Type B pancreatic cell (in vitro differentiated cells): ENCODE measurements at places on chromosomes 13 and 19. TPM values are rescaled to one million over a fixed set of nuclear protein-coding genes. Genes with fewer than 3 reads are reported as not detected.

GRCh38 chr19:56112313-56112709 is 8.8 kb downstream of the ZNF787 start:
- peaks cover 53% of the 10 kb centered on the region for H3K4me1 ChIP-seq
- no peaks in the 10 kb centered on the region for H3K27me3 ChIP-seq

DNA sequence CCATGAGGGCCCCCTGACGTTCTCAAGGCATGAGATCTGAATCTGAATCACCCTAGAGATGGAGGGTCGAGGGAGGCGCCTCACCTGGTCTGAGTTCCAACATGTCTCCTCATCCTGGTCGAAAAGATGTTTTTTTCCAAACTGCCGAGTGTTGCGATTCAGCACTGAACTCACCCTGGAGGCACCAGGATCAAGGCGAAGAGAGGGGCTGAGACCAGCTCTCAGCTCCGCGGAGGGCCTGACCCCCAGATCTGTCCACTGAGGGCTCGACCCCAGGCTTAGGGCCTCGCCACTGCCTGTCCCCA is 555 bp downstream of the NR2C2AP start:
- peak overlapping the region; percentile 93 for H3K4me3 ChIP-seq
- peak overlapping the region; percentile 92 for H3K27ac ChIP-seq
- peaks cover 8% of the 10 kb centered on the region for H3K4me1 ChIP-seq
- H3K27me3 ChIP-seq, result peaks cover 23% of the 10 kb centered on the region

The NCCRP1 gene
- 19.0 and 22.6 TPM in 2 replicates for total RNA-seq

DNA sequence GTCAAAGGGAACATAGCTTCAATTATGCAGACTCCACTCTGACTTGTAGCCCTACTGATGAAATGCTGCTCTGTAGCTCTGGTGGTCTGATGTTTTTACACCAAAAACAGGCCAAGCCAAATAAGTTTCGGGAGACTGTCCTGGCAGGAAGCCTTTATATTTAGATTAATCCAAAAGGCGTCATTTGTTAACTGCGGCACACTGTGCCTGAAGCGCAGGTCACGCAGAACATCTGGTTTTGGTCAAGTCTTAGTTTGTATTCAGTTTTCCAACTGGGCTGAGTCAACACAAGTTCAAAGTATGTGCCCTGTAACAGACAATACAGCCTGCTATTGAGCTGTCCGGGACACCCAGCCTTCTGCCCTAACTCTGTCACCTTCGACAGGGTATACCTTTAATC is 154.6 kb upstream of the IPO5 start:
- H3K27ac ChIP-seq, result no peak overlapping the region
- H3K36me3 ChIP-seq, result no peaks in the 10 kb centered on the region
- H3K4me3 ChIP-seq, result no peak overlapping the region
- DNase-seq, result no peak
- H3K4me1 ChIP-seq, result no peaks in the 10 kb centered on the region

DNA sequence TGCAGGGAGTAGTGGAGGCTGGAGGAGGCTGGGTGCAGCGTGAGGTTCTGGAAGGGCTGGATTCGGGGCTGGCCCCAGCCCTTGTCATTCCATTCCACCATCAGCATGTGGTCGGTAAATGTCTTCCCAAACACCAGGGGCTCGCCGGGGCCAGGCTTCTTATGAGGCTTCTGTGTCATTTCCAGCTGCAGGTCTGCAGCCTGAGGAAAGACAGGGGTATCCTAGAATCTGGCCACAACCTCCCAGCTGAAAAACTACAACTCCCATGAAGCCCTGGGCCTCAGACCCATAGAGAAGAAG is 4.4 kb downstream of the BCAT2 start:
- H3K4me1 ChIP-seq, result peaks cover 30% of the 10 kb centered on the region
- H3K27ac ChIP-seq, result peak overlapping the region; percentile 85
- no peak for DNase-seq
- H3K4me3 ChIP-seq, result peak overlapping the region; percentile 80
- no peaks in the 10 kb centered on the region for H3K27me3 ChIP-seq

The ZNF486 gene
- total RNA-seq, result 15.3 TPM in 2 replicates

The C1QTNF9B gene
- not detected in 2 replicates for total RNA-seq

DNA sequence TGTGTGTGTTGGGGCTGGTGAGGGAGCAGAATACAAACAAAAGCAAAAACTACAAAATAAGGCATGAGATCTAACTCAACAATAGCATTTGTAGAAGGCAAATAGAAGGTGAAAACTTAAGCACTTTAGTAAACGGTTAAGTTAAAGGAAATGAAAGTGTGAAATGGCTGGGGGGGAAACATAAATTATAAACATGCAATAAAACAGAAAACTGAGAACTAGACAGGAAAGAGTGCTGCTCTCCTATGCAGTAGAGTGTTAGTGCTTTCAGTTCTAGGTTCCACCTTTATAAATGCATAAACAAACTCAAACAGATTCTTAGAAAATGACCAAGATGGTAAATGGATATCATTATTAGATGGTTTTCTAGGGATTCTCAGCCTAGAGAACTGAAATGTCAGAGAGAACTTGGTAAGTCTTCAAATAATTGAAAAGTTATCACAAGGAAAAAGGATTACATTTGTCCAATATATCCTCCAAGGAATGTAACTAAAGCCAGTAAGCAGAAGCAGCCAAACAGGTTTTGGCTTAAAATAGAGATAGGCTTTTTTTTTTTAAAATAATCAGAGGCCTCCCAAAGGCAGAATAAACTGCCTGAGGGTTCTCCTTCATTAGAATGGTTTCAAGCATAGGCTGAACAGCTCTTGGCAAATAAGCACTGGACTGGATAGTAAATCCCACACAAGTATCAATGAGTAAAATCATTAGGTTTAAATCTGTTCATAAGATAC is 23.3 kb downstream of the RBM26 start:
- H3K4me1 ChIP-seq, result peaks cover 15% of the 10 kb centered on the region
- DNase-seq, result no peak
- no peaks in the 10 kb centered on the region for H3K27me3 ChIP-seq
- H3K36me3 ChIP-seq, result peaks cover 27% of the 10 kb centered on the region
- peak overlapping the region; percentile 58 for H3K4me3 ChIP-seq

DNA sequence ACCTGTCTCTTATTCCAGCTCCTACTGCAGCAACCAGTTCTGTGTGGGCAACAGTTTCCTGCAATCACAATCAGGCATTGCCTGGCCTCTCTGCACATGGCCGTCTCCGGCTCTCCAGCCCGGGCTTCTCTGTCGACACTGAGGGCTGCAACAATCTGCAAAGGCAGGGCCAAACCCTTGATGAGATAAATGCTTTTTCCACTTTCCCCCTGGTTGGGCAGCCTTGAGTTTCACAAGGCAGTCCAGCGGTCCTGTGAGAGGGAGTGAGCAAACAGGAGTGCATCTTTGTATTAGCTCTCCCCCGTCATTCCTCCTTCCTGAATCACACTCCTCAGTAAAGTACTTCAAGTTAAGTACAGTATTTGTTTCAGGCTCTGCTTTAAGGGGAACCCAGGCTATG is 40.7 kb upstream of the VWA8 start:
- no peak overlapping the region for H3K27ac ChIP-seq
- H3K4me3 ChIP-seq, result no peak overlapping the region
- H3K36me3 ChIP-seq, result no peaks in the 10 kb centered on the region

GRCh38 chr19:51503896-51504295 is 2.3 kb upstream of the SIGLEC12 start:
- DNase-seq, result no peak
- no peak overlapping the region for H3K4me3 ChIP-seq
- H3K27ac ChIP-seq, result no peak overlapping the region
- H3K27me3 ChIP-seq, result peaks cover 3% of the 10 kb centered on the region
- H3K4me1 ChIP-seq, result no peaks in the 10 kb centered on the region

The KCNRG gene
- total RNA-seq, result 0.57 and 1.1 TPM in 2 replicates

- DNase-seq, result no peak
- H3K4me3 ChIP-seq, result no peak overlapping the region
- H3K27me3 ChIP-seq, result no peaks in the 10 kb centered on the region
- H3K4me1 ChIP-seq, result no peaks in the 10 kb centered on the region
- H3K27ac ChIP-seq, result no peak overlapping the region
Measured at GRCh38 chr13:58706421-58706820, 1074.9 kb downstream of the PCDH17 start.

The ZNF443 gene
- total RNA-seq, result 7.7 TPM in 2 replicates

DNA sequence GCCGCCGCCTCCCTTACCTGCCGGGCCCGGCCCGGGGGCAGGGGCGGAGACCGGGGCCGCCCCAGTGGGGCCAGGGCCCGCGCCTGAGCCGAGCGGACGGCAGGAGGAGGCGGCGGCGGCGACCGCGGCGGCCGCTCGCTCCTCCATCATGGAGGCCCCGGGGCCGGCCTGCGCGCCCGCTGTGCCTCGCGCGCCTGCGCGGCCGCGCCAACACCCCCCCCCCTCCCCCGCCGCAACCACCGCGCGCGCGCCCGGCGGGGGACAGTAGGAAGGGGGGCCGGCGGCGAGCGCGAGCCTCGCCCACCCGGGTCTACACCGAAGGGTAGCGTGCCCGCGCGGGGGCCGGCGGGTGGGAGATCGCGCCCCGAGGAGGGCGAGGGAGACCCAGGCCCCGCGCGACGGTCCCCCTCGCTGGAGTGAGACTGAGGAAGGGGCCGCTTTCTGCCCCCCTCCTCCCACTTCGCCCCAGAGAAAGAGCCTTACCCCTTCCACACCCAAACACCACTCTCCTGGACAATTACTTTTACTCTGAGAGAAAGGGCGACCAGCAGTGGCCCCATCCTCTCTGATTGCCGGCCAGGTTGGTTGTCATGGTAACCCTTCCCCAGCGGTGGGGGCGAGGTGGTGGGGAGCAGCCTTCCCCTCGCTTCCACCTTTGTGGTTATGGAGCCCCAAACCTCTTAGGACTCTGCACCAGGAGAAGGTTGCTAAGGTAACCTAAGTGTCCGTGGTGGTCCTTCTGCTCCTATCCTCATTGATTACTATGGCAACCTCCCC is at the start of gene STRN4:
Gene STRN4 (minus strand): TSS at position 170 of the 777 bp plus-strand sequence. CDS start 20 bp downstream, at position 150.
- no peaks in the 10 kb centered on the region for H3K27me3 ChIP-seq
- peak within 1 kb of the TSS; percentile 88 for H3K27ac ChIP-seq
- H3K4me3 ChIP-seq, result peak within 1 kb of the TSS; percentile 95
- no peak for DNase-seq
- H3K36me3 ChIP-seq, result peaks cover 13% of the 10 kb centered on the region
